ENCODE measurements at places on chromosomes 5 and 9. TPM values are rescaled to one million over a fixed set of nuclear protein-coding genes. Genes with fewer than 3 reads are reported as not detected.

The ZNF483 gene
- 28.7 TPM for total RNA-seq

DNA sequence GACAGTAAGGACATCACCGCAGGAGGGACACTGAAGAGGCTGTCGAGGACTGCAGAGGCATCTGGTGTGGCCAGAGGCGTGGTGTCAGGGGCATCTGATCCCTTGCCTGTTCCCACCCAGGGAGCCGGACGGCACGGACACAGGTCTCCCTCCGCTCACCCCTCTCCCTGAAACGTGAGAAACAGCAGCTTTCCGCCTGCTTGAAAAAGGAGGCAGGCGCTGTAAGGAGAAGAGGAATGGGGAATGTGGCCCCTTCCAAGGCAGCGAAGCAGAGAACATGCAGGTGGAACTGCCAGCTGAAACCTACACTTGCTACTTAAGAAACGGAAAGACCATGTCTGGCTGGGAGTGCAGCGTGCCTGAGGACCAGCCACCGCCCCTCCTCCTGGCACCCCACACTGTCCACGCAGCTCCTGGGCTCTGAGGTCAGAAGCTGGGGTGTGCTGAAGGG, 176.2 kb downstream of the GAPVD1 start:
- H3K27me3 ChIP-seq: no peaks in the 10 kb centered on the region
- peaks cover 8% of the 10 kb centered on the region for H3K4me1 ChIP-seq
- no peaks in the 10 kb centered on the region for H3K36me3 ChIP-seq
- H3K27ac ChIP-seq: no peak overlapping the region
- no peak overlapping the region for H3K4me3 ChIP-seq

DNA sequence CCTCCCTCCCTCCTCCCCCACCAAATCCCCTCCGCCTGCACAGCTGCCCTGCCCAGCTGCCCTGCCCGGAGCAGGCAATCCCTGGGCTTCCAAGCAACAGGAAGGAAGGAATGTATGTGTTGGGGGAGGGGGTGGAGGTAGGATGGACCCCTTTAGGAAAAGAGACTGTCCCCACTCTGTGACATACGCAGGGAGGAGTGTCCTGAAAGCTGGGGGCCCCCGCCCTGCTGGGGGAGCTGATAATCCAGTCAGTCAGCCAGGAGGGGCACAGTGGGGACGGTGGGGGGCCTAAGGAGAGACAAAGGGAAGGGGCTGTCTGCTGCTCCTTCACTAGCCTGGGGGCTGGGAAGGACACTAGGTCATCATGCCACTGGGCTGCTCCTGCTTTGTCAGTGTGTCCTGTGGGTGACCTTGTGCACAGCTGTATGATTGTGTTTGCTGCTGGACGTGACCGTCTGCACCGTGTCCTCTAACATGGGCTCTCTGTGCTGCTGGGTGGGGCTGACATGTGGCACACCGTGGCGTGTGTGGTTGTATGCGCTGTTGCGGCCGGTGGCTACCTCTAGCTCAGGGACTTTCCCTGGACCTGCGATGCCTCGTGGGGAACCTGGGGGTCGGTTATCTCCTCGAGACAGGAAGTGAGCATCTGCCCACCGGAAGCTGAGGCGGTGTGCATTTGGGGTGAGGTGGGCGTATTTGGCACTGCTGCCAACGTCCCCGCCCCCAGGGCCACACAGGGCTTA, 3.0 kb downstream of the N4BP3 start:
- peak overlapping the region; percentile 75 for H3K27ac ChIP-seq
- H3K4me1 ChIP-seq: peaks cover 32% of the 10 kb centered on the region
- peak; percentile 31 for DNase-seq
- peaks cover 43% of the 10 kb centered on the region for H3K27me3 ChIP-seq

DNA sequence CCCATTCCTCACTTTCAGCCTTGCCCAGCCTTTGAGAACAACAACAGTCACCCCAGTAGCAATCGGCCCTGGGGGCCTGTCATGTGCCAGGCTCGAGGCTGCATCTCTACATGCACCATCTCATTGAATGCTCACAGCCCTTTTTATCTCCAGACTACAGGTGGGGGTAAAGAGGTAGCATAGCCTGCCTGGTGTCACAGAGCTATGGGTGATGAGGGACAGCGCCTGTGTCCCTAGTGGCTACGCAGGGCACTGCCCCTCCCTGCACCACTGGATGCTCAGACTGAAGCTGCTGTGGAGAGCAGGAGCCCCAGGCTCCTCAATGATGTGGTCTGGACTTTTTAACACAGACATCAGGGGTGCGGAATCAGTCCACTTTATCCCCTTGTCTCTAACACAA, 2.8 kb downstream of the CAMK2A start:
- H3K4me3 ChIP-seq: no peak overlapping the region
- DNase-seq: no peak
- H3K36me3 ChIP-seq: no peaks in the 10 kb centered on the region
- peaks cover 29% of the 10 kb centered on the region for H3K4me1 ChIP-seq
- no peak overlapping the region for H3K27ac ChIP-seq
- no peaks in the 10 kb centered on the region for H3K27me3 ChIP-seq

GRCh38 chr9:4686584-4686983, 7.2 kb downstream of the CDC37L1 start:
- H3K27me3 ChIP-seq: no peaks in the 10 kb centered on the region
- DNase-seq: no peak
- no peak overlapping the region for H3K27ac ChIP-seq
- H3K36me3 ChIP-seq: peaks cover 6% of the 10 kb centered on the region

GRCh38 chr9:126501383-126502331, 112.1 kb upstream of the LMX1B start:
- H3K4me3 ChIP-seq: no peak overlapping the region
- H3K36me3 ChIP-seq: no peaks in the 10 kb centered on the region
- no peak for DNase-seq
- H3K27me3 ChIP-seq: peaks cover 15% of the 10 kb centered on the region
- no peak overlapping the region for H3K27ac ChIP-seq
- peaks cover 6% of the 10 kb centered on the region for H3K4me1 ChIP-seq

- no peak overlapping the region for H3K4me3 ChIP-seq
- H3K27me3 ChIP-seq: no peaks in the 10 kb centered on the region
- no peaks in the 10 kb centered on the region for H3K4me1 ChIP-seq
- DNase-seq: no peak
- no peak overlapping the region for H3K27ac ChIP-seq
Observed at GRCh38 chr9:110769667-110770066, 101.1 kb downstream of the MUSK start.

GRCh38 chr9:98854266-98854665, 46.8 kb downstream of the GALNT12 start:
- no peaks in the 10 kb centered on the region for H3K4me1 ChIP-seq
- no peak overlapping the region for H3K4me3 ChIP-seq
- no peak for DNase-seq
- no peaks in the 10 kb centered on the region for H3K36me3 ChIP-seq
- no peaks in the 10 kb centered on the region for H3K27me3 ChIP-seq
- H3K27ac ChIP-seq: no peak overlapping the region

The HRCT1 gene
- not detected for total RNA-seq

- peaks cover 20% of the 10 kb centered on the region for H3K4me1 ChIP-seq
- no peaks in the 10 kb centered on the region for H3K36me3 ChIP-seq
- DNase-seq: no peak
- no peak overlapping the region for H3K27ac ChIP-seq
Observed at GRCh38 chr9:135517407-135517822, 3.8 kb upstream of the LCN1 start.

- no peaks in the 10 kb centered on the region for H3K36me3 ChIP-seq
- DNase-seq: no peak
- H3K4me1 ChIP-seq: no peaks in the 10 kb centered on the region
Observed at GRCh38 chr5:153636670-153637451, 146.4 kb downstream of the GRIA1 start.

The CDKN2AIPNL gene
- 55.1 TPM for total RNA-seq

GRCh38 chr5:138212828-138213160, 329 bp downstream of the CDC23 start:
- peaks cover 24% of the 10 kb centered on the region for H3K4me1 ChIP-seq
- peak overlapping the region; percentile 98 for H3K27ac ChIP-seq
- DNase-seq: no peak
- H3K27me3 ChIP-seq: no peaks in the 10 kb centered on the region
- H3K4me3 ChIP-seq: peak overlapping the region; percentile 99

GRCh38 chr5:71949772-71950171, 157.5 kb upstream of the MAP1B start:
- peaks cover 3% of the 10 kb centered on the region for H3K36me3 ChIP-seq
- DNase-seq: no peak
- H3K4me1 ChIP-seq: peaks cover 2% of the 10 kb centered on the region
- no peak overlapping the region for H3K4me3 ChIP-seq
- H3K27me3 ChIP-seq: no peaks in the 10 kb centered on the region
- no peak overlapping the region for H3K27ac ChIP-seq

The IRX1 gene
- 24.8 TPM for total RNA-seq

DNA sequence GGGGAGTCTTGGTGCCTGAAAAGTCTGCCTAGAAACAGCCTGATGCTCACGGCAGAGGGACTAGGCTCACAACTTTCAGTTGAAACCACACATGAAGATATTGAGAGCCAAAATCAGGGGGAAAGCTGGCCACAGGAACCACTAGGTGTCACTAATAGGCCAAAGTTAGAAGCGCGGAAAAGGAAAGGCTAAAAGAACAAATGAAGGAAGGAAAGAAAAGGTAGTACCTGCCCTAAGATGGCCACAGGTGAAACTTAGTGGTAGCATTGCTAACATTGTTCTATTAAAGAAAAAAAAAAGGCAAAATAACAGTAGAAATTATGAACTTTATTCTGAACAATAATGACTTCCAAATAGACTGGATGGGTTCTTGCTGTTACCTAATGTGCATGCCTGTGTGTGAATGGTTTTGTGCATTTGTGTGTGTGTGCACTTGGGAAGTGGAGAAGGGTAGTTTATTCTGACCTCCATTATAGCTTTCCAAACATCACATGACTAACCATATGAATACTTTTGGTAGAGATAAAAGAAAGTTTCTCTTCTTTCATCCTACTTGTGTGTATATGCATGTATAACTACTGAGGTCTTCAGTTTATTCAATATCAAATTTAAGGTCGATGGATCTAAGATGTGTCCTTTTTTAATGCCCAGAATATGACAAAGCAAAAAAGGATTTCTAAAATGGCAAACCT, 2.1 kb upstream of the RFESD start:
- no peaks in the 10 kb centered on the region for H3K36me3 ChIP-seq
- H3K27ac ChIP-seq: no peak overlapping the region
- H3K27me3 ChIP-seq: no peaks in the 10 kb centered on the region
- H3K4me3 ChIP-seq: peak overlapping the region; percentile 14

GRCh38 chr5:115231598-115231997, 31.1 kb downstream of the PGGT1B start:
- H3K27me3 ChIP-seq: no peaks in the 10 kb centered on the region
- H3K36me3 ChIP-seq: peaks cover 14% of the 10 kb centered on the region
- H3K4me3 ChIP-seq: no peak overlapping the region
- no peaks in the 10 kb centered on the region for H3K4me1 ChIP-seq

DNA sequence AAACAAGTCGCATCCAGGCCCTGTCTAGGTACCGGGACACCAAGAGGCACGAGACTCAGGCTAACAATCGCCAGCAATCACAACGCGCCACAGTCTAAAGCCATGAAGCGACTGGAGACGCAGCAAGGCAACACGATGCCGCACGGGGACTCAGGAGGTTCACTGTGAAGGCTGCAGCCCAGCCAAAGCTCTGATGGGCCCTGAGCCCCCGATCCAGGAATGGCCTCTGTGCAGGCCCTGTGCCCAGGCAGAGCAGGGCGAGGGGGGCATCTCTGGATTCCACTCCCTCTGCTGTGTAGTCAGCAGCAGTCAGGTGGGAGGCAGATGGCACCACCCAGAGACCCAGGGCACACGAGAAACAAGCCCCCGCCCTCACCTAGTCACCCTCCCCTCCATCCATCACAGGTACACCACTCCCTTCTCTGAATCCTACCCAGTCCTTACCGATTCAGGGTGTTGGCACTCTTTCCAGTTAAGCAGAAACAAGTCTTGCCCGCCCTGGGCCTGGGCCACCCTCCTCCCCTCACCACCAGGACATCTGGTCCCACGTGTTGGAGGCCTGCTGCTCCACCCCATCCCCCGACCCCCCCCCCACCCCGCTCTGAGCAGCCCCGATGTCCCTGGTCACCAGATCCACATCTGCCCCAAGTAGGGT, 1.1 kb downstream of the RALGDS start:
- no peak for DNase-seq
- no peaks in the 10 kb centered on the region for H3K27me3 ChIP-seq
- H3K4me3 ChIP-seq: peak overlapping the region; percentile 84
- H3K4me1 ChIP-seq: peaks cover 59% of the 10 kb centered on the region
- peak overlapping the region; percentile 87 for H3K27ac ChIP-seq
- H3K36me3 ChIP-seq: no peaks in the 10 kb centered on the region

- DNase-seq: no peak
- peaks cover 3% of the 10 kb centered on the region for H3K4me1 ChIP-seq
- H3K27ac ChIP-seq: no peak overlapping the region
- H3K36me3 ChIP-seq: no peaks in the 10 kb centered on the region
- no peaks in the 10 kb centered on the region for H3K27me3 ChIP-seq
Observed at GRCh38 chr9:37840560-37841194, 40.1 kb downstream of the DCAF10 start.

DNA sequence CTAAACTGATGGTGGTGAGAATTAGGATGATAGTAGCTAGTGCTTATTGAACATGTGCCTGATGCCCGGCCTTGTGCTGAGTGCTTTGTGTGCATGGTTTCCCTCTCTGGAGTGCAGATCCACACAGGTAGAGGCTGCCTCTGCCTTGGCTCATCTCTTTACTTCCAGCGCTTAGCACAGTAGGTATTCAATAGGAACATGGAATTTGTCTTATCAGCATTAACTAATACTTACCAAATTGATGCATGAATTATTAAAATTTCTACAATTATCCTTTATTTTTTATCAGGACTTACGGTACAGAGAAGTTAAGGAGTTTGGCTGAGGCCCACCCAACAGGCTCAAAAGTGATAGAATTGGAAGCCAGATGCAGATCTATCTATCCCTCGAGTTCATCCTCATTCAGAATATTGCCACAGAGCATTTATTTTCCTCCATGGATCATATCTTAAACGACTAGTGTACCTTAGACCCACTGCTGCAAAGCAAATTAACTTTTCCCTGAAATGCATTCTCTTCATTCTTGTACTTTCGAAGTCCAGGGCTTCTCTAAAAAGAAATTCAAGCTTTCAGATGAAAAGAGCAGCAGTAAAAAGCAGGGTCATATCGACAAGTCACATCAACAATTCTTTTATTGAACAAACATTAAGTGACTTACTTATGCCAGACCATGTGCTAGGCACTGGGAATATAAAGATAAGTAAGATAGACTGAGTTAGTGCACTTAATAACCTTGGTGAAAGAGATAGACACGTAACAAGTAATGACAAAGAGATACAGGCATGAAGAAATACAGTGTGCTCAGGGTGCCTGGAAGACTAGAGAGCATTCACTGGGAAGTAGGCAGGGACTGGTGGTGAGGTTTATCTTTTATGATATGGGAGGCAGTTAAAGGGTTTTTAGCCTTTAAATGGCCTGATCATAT, 290.0 kb downstream of the ARRDC3 start:
- no peak overlapping the region for H3K27ac ChIP-seq
- peaks cover 15% of the 10 kb centered on the region for H3K4me1 ChIP-seq
- no peak overlapping the region for H3K4me3 ChIP-seq
- H3K36me3 ChIP-seq: no peaks in the 10 kb centered on the region
- DNase-seq: no peak

The RASEF gene
- total RNA-seq: not detected

DNA sequence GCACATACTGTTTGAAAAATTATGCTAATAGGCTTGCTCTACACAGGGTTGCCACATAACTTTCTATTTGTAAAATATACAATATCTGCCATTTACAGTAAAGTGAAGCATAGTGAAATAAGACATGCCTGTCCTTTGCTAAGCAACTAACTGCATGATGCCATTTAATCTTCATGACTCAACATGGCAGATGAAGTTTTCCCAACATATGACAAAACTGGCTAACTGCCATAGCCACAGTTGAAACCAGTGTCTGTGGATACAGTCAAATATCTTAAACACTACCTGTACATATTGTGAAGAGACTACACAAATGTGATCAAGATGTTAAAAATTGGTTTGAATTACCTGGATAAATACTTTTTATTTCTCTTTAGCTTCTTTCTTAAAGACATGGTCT, 3.1 kb upstream of the DMAC1 start:
- no peak overlapping the region for H3K4me3 ChIP-seq
- no peak for DNase-seq
- no peak overlapping the region for H3K27ac ChIP-seq
- H3K4me1 ChIP-seq: peaks cover 18% of the 10 kb centered on the region
- no peaks in the 10 kb centered on the region for H3K36me3 ChIP-seq

Data from neural crest cell (in vitro differentiated cells).